Left renal cortex interstitium (tissue), 4 donors: ENCODE measurements at places on chromosomes 2 and 18.

- DNase-seq = no peak
Observed at GRCh38 chr2:57368190-57368589, 678.4 kb upstream of the VRK2 start.

GRCh38 chr18:2986150-2986865, 26.6 kb downstream of the LPIN2 start:
- DNase-seq = no peak

- no peak for DNase-seq
Observed at GRCh38 chr2:33839791-33840190, 240.7 kb upstream of the FAM98A start.

- DNase-seq = no peak
Observed at GRCh38 chr18:14971461-14972185, 223.7 kb downstream of the ANKRD30B start.

DNA sequence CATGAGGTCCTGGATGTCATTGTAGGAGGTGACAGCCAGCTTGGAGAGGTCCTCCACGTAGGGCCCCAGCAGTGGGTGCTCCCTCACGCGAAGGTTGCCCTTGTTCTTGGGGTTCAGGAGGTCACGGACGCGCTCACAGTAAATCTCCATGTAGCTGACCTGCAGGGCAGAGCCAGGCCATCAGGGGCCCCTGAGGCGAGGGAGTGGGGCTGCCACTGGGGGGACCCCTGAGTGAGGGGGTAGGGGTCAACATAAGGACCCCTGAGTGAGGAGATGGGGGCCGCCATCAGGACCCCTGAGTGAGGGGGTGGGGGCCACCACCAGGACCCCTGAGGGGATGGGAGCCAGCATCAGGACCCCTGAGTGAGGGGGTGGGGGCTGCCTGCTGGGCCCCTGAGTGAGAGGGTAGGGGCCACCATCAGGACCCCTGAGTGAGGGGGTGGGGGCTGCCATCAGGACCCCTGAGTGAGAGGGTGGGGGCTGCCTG, 33.6 kb downstream of the KIF1A start:
- DNase-seq = no peak

DNA sequence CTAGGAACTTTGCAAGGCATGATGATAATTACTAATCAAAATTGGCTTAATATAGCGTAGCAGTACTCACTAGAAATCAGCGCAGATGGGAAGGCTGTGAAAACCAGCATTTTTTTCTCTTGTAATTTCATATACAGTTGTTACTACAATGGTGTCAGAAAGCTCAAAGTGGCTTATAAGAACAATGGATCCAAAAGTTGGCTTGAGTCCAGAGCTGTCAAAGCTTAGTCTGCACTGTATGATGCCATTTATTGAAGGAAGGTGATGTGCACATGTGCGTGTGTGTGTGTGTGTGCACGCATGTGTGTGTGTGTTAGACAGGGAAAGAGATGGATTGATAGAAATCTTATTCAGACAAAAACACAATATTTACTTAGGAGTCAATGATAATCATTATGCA, 341.3 kb downstream of the TGIF1 start:
- no peak for DNase-seq

DNA sequence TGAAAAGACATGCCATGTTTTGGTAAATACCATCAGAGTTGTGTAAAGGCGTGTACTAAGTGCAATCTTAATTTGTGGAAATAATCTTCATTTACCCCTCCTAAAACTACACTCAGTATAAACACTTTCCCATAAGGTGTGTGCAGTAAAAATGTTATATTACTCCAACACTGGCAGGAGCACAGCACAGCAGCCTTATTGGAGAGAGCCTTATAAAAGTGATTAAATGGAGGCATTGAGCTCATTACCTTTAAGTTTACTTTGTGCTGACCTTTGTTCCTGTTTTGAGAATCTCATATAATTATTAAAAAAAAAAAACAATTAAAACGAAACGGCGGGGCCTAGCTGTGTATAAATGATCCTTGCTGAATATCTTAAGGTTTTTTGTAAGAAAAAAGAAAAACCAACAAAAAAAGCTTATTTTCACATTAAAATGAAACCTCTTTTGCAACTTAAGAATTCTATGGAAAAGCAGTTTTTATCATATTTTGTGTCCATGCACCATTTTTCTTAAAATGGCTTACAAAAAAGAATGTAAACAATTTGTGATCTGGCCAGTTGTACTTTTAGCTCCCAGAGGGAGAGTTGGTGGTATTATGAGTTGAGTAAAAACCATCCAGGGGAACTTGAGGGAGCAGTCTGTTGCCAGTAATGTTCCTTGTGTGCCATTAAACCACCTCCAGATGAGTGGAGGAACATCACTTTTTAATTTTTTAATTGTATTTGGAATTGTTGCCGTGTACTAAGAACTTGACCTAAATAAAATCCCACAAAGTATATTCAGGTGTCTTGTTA, 103.4 kb downstream of the ABI2 start:
- DNase-seq = no peak

DNA sequence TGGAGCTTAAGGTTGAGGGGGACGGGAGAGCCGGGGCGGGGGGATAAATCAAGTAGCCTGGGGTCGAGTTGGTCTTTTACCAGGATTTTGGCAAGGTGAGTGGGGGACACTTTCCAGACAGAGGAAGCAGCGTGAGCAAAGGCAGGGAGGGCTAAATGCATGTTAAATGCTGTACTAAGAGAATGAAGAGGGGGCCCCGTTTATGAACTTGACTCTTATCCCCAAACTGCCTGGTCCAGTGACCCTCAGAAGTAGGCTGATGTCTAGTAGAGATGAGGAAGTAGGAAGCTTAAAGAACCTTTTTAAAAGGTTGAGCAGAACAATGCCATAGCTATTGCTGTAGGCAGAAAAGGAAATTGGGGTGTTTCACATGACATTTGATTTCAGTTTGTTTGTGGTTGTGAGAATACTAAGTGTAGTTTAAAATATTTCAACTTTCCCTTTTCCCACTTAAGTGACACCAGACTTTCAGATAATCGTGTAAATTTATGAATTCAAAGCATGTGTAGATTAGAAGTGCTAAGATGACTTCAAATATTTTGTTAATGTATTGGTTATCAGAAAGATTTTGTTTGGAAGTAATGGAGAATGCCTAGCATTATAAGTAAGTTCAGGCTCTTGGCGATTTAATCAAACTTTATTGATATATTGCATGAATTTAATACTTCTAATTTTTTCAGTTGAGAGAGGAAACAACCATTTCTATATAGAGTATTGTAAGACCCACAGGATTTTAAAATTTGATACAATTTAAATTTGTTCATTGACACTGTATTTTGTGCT, 1.8 kb downstream of the REL start:
- no peak for DNase-seq

- DNase-seq = no peak
Observed at GRCh38 chr2:233325256-233325655, 17.6 kb downstream of the SAG start.

DNA sequence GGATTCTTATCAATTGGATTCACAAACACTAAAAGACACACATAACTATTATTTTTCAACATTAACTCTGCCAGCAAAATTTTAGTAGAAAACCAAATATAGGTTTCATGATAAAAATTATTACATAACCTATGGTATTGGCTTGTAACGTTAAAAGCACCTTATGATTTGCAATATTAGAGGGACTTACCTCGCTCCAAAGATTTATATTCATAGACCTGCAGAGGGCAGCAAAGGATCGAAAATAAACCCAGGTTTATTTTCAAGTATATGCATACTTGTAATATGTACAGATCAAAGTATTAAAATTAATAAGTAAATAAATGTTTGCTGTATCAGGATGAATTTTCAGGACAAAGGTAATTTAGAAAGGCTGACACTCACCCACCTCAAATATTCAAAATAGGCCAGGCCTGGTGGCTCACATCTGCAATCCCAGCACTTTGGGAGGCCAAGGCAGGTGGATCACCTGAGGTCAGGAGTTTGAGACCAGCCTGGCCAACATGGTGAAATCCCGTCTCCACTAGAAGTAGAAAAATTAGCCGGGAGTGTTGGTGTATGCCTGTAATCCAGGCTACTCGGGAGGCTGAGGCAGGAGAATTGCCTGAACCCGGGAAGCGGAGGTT, 45.3 kb downstream of the LRPPRC start:
- DNase-seq = no peak

- DNase-seq = no peak
Observed at GRCh38 chr2:240646176-240646899, 21.1 kb downstream of the GPR35 start.

DNA sequence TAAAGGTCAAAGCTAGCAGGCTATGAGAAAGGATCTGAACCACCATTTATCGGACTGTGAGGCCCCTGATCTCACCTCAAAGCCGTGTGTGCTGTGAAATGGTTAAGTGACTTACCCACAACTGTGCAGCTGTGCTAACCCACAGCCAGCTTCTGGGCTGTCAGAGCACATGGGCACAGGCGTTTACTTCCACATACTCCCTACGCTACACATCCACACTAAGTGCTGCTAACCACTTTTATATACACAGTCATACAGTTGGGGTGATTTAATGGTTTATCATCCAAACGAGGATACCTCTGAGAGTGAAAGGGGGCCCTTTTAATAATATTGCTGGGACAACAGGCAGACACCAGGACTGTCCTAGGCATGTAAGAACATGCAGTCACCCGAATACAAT, 37.3 kb downstream of the CYRIA start:
- no peak for DNase-seq

DNA sequence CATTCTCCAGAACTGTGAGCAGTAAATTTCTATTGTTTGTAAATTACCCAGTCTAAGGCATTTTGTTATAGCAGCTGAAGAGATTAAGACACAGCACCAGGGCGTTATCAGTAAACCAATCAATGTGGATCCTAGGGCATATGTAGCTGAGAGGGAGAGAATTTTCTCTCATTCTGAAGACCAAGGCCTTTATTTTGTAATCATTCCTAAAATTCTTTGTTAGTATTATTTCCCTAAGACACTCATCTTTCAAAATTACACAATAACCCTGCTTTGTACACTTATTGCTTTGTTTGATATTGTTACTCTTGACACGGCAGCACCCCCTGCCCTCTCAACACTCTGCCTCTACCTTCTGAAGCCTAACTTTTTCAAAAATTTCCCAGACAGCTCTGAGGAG, 419.1 kb downstream of the SLC4A3 start:
- no peak for DNase-seq

GRCh38 chr2:148622366-148622765, 22.2 kb upstream of the EPC2 start:
- no peak for DNase-seq

GRCh38 chr2:34349527-34349926, 750.4 kb upstream of the FAM98A start:
- DNase-seq = no peak

DNA sequence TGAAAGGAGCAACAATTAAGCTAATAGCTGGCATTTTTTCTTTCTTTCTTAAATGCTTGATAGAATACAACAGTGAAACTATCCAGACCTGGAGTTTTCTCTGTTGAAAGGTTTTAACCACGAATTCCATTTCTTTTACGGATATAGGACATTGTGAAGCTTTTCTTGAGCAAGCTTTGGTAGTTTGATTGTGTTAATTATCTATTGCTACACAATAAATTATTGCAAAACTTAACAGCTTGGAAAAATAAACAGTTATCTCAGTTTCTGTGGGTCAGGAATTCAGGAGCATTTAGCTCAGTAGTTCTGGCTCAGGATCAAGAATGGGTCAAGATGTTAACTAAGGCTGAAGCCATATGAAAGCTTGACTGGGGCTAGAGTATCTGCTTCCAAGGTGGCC, 11.7 kb downstream of the PHOSPHO2 start:
- DNase-seq = no peak

DNA sequence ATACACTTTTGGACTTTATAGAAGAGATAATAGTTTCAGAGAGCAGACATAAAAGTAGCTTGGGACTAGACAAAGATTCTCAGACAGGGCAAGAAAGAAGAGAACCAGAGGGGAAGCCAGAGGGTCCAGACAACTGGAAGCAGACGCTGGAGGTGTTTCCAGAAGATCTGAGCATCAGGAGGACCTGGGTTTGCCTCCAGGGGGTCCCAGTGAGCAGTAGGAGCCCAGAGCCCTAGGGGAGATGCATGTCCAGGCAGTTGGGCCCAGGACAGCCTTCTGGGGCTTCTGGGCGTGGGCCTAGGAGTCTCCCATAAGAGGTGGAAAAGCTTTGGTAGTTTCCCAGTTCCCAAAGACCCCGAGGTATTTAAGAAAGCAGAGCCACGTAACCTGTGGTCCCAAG, 251.2 kb upstream of the ID2 start:
- DNase-seq = no peak

DNA sequence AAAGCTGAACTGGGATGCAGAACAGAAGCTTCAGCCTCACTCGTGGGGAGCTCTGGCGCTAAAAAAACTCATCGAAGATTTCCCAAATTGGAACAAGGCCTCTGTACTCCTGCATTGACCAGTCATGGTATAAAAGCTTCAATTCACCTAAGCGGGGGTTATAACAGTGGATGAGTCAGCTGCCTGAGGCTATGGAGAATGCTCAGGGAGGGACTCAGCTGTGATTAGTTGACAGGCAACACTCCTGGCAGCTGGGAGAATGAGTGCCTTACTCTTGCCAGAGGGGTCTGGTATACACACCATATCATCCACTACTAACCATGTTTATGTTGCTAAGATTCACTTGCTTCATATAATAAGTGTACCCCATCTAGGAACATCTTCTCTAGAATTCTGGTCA, 350.6 kb upstream of the VRK2 start:
- DNase-seq = no peak

- DNase-seq = no peak
Observed at GRCh38 chr18:58540381-58540943, 88.4 kb downstream of the ALPK2 start.

GRCh38 chr2:95260028-95261023, 13.9 kb upstream of the PROM2 start:
- no peak for DNase-seq

DNA sequence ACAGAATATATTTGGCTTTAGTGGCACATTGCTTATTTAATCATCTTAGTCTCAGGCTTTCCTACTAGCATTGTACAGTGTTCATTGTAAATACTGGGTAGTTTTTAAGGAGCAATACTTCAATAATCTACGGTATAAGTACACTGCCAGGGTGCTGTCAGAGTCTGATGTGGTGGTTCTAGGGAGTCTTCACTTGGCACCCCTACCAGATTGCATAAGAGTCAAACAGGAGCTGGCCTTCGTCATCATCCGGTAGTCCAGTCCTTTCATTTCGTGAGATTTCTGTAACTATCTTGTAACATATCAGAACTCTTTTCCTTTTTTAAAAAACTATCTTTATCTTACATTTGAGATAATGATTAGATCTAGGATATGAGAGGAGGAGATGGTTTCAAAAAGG, 91.1 kb downstream of the ZNF532 start:
- DNase-seq = no peak
